ENCODE measurements at places on chromosomes 2 and 18.

DNA sequence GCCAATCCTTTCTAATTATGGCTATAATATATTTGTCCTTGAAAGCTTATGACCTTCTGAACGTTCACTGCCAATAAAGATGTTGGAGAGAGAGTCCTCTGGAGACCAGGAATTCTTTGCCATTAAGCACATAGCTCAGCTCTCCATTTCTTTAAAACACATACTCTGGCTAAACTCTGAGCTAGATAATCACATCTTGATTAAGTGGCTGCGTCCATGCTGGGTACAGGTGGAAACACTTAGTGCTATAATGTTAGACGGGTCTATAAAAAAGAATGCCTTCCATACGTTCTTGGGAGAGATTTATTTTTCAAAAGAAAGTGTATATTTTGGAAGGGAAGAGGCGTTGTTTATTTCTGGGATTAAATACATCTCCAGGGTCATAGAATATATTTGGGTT, 314.5 kb downstream of the LPIN1 start:
- no peak for DNase-seq

GRCh38 chr2:126270587-126270986, 385.4 kb upstream of the GYPC start:
- DNase-seq: no peak

- no peak for DNase-seq
Measured at GRCh38 chr2:128789776-128790455, 471.2 kb upstream of the HS6ST1 start.

DNA sequence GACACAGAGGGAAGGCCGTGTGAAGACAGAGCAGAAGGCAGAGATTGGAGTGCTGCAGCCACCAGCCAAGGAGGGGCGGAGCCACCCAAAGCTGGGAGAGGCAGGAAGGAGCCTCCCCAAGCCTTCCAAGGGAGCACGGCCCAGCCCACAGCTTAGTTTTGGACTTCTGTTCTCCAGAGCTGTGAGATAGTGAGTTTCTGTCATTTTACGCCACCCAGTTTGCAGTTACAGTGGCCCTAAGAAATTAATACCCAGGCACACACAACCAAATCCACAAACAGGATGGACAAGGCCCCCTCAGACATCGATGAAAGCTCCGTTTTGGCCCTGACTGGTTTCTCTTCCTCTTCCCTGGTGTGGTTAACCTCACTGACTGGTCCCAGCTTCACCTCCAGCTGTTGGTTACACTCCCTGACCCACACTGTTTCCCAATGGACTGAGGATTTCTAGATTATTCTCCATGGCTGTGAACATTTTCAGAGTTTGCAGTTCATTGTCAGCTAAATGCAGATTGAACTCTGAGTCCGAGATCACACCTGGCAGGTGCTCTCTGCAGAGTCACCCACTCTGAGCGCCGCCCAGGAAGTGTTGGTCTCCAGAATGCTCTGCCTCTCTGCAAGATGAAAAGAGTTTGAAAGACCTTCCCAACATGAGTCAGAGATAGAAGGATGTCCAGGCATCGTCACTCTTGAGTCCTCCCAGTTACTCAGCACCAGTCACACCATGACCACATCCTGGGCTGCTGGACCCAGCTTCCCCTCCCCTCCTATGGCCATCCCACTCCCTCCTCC, 100.2 kb downstream of the TWIST2 start:
- peak; percentile 13 for DNase-seq

- DNase-seq: no peak
Measured at GRCh38 chr2:193523662-193524061, 1328.9 kb upstream of the TMEFF2 start.

DNA sequence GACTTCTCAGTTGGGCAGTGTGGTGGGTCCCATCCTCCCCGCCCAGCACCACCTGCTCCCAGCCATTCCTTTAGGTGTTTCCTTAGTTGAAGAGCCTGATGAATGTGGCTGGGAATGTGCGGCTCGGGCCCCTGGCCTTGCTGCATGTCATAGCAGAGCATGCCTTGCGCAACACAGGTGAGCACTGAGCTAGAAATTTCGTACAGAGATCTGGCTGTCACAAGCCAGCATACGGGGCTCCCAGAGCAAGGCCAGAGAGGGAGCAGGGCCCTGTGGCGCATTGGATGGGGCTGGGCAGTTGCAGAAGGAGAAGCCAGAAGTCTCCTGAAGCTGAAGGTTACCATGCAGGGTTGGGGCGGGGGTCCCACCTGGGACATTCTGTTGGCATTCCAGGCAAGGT, 129.7 kb downstream of the WDSUB1 start:
- no peak for DNase-seq

GRCh38 chr2:119574864-119575263, 30.6 kb downstream of the CFAP221 start:
- DNase-seq: no peak

GRCh38 chr18:23958036-23958435, 56.5 kb upstream of the TTC39C start:
- peak; percentile 60 for DNase-seq

DNA sequence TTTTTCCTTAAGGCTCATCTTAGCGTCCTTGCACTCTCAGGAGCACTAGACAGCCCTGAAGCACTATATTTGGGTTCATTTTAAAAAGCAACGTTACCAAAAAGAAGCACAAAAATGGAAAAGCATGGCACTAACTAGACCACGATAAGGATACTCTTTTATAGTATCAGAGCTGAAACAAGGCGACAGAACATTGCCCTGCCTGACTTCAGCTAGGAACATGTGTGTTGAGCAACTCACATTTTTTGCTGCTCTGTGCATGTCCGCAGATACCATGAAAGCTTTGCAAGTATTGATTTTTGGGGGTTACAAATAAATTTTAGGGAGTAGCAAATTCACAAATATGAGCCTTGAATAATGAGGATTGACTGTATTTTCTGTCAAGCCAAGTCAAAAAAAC, 332.0 kb downstream of the PTPRM start:
- DNase-seq: no peak

- DNase-seq: no peak
Measured at GRCh38 chr2:11535899-11536344, 2.1 kb downstream of the GREB1 start.

- no peak for DNase-seq
Measured at GRCh38 chr2:36570416-36570815, 27.6 kb downstream of the FEZ2 start.

- no peak for DNase-seq
Measured at GRCh38 chr2:119545754-119546446, 1.7 kb downstream of the CFAP221 start.

GRCh38 chr2:204027091-204027490, 90.5 kb downstream of the ICOS start:
- DNase-seq: no peak

GRCh38 chr2:39875182-39875913, 96.3 kb upstream of the THUMPD2 start:
- no peak for DNase-seq

GRCh38 chr2:9206991-9207640, 504 bp downstream of the ASAP2 start:
- no peak for DNase-seq

GRCh38 chr2:136253288-136254004, 135.5 kb upstream of the CXCR4 start:
- no peak for DNase-seq

DNA sequence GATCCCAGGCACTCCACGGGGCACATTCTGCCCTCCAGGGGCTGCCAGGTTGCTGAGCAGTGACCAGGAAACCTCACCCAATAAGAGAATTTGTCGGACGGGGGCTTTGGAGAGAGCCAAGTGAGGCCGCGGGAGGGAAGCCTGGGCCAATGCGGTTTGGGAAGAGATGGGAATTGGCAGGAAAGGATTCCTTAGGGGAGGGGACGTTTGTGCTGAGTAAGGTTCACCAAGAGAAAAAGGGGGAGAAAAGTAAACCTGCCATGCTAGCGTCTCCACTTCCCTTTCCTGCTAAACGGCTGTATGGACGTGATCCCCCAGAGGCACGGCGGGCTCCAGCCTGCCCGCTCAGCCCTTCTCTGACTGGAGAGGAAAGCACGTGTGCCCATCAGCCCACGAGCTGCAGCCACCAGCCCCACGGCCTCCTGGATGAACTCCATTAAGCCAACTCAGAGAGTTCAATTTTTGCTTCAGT, 194.4 kb upstream of the ID2 start:
- no peak for DNase-seq

GRCh38 chr18:37252854-37253393, 312.7 kb downstream of the CELF4 start:
- no peak for DNase-seq

- DNase-seq: peak; percentile 80
Measured at GRCh38 chr18:3451989-3452749, 2.2 kb downstream of the TGIF1 start.

DNA sequence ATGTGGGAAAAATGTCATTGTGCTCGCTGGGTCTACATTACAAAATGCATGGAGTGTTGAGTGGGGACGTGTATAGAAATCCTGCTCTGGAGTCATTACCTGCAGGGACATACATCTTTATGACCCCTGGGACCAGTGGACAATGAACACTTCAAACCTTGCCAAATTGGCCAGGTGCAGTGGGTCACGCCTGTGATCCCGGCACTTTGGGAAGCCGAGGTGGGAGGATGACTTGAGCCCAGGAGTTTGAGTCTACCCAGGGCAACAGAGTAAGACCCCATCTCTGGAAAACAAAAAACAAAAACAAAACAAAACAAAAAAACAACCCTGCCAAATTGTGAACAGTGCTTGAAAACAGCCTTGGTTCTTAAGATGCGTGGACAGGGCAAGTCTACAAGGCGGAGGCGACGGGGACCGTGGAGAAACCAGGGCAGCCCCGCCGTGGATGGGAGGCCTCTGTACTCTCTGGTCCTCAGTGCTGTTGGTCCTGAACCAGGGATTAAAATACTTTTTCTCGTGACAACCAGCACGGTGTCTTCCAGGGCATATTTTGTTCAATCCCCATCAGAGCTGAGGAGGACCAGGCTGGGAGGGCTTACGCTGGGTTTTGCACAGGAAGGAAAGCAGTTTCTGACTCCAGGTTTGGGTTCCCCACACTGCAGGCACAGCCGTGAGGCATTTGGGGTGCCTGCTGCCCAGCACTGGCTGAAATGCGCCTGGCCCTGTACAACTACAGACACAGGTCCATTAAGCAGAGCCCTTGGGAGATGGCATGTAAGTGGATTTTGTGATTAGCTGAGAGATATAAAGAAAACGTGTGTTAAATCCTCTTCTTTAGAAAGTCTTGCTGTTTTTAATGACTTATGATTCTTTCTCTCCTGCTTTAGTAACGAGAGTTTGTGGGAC, 13.7 kb downstream of the COLEC11 start:
- DNase-seq: no peak

GRCh38 chr2:146807568-146808168, 1037.2 kb upstream of the ACVR2A start:
- DNase-seq: no peak

GRCh38 chr2:137521653-137522619, 442.3 kb upstream of the HNMT start:
- DNase-seq: no peak

DNA sequence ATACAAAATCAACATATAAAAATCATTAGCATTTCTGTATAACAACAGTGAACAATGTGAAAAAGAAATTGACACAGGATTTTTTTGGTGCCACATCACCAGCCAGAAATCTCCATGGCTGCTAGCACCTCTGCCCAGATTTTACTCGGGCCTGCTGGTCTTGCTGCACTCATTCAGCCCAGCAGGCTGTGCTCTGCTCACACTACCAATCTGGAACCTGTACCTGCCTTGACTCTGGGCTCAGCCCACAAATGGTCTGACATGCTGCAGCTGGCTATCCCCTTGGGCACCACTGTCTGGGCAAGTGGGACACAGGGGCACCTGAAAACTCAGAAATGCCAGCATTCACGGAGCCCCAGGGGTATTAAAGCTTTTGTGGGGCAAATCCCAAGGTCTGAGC, 392.5 kb upstream of the NRXN1 start:
- DNase-seq: no peak

- DNase-seq: peak; percentile 58
Measured at GRCh38 chr2:209771474-209772289, at the start of gene UNC80. UNC80 (plus strand) TSS chr2:209771832; CDS start chr2:209772073, 241 bp downstream.

DNA sequence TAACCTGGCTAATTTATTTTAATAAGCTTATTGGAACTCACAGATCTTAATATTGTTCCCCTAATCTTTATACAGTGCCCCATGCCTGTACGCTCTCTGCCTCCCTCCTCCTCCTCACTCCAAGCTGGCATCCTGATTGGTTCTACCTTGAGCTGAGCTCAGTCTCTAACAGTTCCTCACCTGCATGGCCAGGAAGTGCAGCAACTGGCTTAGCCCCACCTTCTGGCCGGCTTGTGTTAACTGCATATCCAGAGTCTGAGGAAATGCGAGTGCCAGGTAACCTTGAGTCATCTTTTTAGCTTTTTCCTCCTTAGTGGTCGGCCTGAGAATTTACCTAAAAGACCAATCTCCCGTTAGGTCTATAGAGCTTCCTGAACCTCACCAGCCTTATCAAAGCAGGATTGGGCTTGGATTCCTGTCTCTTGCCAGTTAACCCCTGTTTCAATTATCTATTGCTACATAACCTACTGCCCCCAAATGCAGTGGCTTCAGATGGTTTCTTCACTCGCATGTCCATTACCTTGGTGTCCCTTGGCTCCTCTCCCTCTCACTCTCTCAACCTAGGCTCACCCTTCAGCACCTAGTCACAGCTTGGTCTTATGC, 89.5 kb upstream of the STK39 start:
- DNase-seq: peak; percentile 62

DNA sequence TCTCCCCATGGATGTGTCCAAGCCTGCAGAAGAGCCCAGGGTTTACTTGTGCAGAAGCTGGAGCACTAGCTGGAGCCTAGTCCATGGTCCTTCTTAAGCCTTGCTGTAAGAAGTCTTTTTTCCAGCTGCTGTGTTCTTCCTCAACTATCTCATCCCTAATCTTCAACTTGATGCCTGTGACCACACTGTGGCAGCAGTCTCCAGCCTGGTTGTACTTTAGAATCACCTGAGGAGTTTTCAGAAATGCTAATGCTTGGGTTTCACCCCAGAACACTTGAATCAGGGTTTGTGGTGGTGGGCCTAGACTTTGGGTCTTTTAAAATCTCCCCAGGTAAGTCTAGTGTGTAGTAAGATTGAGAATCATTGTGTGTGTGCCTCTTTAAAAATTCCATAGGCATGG, 173.6 kb downstream of the ADCYAP1 start:
- no peak for DNase-seq

DNA sequence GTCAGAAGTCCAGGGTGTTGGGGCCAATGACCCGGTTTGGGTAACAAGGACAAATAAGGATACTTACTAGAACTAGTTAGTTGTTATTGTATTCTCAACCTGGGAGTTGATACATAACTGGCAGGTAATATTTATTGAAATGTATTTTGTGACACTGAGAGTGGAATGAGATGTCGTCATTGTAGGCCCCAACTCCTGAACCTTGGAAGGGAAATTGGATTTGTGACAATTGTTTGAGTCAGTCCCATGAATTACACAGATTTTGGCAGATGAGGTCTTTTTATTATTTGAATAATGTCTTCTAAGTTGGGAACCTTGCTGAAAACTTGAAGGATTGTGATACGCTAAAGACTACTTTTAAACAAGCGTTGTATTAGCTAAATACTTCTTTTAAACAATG, 5.1 kb downstream of the TIMM21 start:
- no peak for DNase-seq

GRCh38 chr2:22855761-22856184, 529.2 kb upstream of the KLHL29 start:
- no peak for DNase-seq

GRCh38 chr2:162123806-162124758, 28.0 kb downstream of the GCG start:
- no peak for DNase-seq

Data from breast epithelium (tissue), 4 donors.